ENCODE measurements at places on chromosomes 4 and X.

GRCh38 chrX:109936598-109936997 lies 66.3 kb upstream of the TMEM164 start:
- no peak for DNase-seq

DNA sequence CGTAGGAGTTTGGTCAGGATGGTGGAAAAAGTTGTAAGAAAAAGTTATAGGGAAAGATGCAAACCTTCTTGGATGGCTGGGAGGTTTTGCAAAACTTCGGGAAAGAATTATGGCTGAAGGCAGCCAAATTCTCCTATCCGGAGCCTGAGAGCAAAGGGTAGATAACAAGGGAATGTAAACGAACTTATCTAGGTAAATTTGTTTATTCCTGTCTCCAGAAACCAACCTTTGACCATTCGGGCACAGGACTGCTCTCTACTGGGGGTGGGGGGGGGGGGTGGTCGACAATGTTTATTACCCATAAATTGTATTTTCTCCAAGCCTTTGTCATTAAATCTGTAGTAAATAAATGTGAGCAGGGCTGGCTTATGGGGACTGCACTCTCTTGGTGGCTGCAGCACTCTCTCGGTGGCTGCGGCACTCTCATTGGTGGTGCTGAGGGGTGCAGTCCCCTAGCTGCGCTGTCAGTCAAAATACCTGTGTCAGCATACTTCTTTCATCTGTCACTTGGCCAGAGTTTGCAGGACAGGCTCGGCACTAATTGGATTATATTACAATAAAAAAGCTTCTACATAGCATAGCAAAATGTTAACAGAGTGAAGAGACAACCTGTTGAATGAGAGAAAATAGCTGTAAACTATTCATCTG lies 827.8 kb downstream of the SH3BGRL start:
- no peak for DNase-seq

- DNase-seq = peak; percentile 33
Measured at GRCh38 chr4:8675383-8675782, 82.8 kb downstream of the CPZ start.

DNA sequence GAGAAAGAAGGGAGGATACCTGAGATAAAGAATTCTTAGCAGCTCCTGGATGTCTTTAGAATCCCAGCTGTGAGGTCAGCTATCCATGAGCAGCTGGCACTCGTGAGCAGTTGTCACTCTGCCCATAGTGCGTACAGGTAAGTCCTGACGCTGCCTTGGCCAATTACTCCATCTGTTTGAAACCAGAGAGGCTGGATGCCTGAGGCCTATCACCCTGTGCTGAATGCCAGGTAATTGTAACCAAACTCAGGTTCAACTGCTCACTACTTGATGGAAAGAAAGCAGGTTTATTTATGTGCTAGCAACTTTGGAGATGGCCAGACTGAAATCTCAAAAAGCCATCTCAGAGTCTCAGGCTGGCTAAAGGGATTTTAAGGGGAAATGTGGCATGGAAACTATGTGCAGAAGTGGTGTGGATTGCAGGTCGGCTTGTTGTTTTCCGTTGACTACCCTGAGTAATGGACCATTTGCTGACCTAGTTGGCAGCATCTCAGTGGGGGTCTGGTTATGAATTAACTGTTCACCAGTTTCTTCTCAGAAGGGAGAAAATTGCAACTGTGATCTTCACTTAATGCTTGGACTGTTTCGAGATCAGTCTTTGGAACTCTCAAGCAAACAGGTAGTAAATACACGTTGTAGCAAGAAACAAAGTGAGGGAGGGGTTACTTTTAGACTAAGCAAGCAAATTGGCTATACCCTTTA lies 1614.0 kb upstream of the PCDH10 start:
- DNase-seq = peak; percentile 20

- peak; percentile 46 for DNase-seq
Measured at GRCh38 chr4:87543835-87544461, 14.8 kb upstream of the SPARCL1 start.

- no peak for DNase-seq
Measured at GRCh38 chrX:106170318-106170717, 2.2 kb downstream of the PWWP3B start.

DNA sequence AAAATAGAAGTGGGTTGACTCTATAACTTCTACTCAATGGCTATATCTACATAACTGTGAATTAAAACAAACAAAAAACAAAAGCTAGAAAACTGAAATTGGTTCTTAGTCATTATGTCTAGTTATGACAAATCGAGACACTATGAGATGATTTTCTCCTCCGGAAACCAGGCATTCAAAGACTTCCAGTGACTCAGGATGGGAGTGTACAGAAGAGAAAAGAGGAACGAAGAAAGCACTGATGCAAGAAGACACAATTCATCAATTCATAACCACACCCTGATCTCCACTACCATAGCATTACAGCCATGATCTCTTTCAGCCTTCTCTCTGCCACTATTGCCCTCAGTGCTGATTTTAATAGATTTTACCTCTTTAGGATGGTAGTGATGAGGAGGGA lies 253.6 kb downstream of the CBLL2 start:
- DNase-seq = no peak

- no peak for DNase-seq
Measured at GRCh38 chr4:83618991-83619645, 83.2 kb downstream of the GPAT3 start.

- DNase-seq = no peak
Measured at GRCh38 chrX:110414679-110415439, 56.2 kb downstream of the RTL9 start.

- no peak for DNase-seq
Measured at GRCh38 chrX:155086961-155087735, 15.8 kb downstream of the BRCC3 start.

- no peak for DNase-seq
Measured at GRCh38 chrX:122641826-122642225, 542.3 kb upstream of the GRIA3 start.

- DNase-seq = no peak
Measured at GRCh38 chr4:159273141-159273438, 170.2 kb downstream of the RAPGEF2 start.

GRCh38 chr4:184097241-184097605 lies 120.5 kb downstream of the ENPP6 start:
- DNase-seq = no peak

DNA sequence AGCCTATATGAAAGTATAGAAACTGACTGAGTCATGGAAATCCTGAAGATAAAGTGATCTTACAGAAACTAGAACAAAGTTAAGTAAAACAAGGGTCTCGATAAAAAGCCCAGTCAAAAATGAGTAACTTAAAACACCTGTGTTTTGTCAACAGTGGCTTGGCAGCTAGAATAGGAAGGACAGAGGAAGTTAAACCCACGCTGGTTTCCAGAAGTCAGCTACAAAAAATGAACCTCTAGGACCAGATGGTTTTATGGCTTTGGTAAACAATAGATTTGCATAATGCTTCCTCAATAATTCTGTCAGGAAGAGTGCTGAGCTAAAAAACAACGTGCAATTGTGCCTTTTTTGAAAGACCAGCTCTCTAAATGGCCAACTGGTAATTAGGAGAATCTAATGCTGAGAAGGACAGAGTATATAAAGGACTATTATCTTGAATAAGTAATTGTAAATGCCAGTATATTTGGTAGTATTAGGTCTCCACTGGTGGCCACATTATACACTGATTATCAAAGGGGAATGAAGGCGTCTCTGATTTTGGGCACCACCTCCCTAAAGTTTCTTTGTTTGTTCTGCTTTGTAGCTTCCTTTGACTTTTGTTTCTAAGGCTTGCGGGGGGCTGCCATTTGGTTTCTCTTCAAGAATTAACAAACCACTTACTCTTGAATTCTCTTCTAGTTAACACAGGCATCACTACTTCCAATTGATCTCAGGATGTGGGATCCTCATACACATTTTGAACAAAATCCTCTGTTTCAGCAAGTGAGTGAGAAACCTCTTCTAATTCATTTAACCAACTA lies 72.2 kb upstream of the PPP3CA start:
- no peak for DNase-seq

DNA sequence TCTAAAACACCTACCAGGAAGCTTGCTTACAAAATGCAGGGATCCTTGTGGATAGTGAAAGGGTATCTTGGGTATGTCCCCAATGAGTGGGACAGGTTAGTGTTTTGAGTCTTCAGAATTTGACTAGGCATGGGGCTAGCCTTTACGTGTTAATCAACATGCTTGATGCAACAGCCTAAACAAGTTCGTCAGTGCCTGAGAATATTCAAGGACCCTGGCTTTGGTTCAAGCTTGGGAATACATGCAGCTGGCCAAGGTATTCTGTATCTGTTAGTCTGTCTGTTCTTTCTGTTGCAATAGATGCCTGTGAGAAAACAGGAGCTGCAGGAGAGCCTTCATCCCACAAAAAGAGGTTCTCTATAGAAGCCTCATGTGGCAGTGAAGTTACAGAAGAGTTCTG lies 149.5 kb downstream of the CCNG2 start:
- no peak for DNase-seq

DNA sequence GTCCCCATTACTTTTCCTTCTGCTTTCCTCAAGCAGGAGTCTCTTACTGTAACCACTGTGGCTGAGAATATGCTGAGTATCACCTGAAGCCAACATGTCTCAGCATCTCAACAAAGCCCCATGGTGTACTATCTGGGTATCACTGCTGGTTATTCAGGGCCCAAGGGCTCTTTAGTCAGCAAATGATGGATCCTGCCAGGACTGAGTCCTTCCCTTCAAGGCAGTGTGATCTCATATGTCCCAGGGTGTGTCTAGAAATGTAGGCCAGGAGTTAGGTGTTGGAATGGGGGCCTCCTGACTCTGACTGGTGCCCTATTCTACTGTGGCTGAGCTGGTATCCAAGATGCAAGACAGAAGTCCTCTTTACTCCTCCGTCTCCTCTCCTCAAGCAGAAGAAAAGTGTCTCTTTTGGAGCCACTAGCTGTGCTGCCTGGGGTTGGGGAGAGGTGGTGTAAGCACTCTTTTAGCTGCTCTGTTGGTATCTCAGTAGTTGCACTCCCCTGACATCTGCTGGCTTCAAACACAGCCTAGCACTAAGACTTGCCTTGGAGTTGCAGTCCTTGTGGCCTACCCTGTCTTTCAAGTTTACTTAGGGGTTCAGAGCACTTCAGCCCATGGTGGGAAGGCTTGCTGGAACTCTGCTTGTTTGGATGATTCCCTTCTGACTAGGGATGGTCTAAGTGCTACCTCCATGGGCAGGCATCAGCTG lies 28.6 kb downstream of the OCIAD2 start:
- no peak for DNase-seq

DNA sequence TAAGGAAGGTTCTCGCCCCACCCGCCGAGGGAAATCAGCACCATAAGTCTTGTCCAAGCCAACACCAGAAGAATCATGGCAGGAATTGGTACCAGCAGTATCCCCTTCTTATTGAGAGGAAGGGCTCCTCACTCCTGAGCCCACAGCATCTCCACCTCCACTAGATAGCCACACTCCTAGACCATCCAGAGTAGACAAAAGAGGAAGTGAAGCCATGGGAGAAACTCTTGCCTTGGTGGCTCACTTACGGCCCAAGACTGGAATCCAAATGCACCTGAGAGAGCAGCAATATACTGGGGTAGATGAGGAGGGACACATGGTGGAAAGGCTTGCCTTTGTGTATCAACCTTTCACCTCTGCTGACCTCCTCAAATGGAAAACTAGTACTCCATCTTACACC lies 255.3 kb upstream of the PRKX start:
- no peak for DNase-seq

- DNase-seq = no peak
Measured at GRCh38 chr4:9811806-9812205, 30.4 kb downstream of the DRD5 start.

DNA sequence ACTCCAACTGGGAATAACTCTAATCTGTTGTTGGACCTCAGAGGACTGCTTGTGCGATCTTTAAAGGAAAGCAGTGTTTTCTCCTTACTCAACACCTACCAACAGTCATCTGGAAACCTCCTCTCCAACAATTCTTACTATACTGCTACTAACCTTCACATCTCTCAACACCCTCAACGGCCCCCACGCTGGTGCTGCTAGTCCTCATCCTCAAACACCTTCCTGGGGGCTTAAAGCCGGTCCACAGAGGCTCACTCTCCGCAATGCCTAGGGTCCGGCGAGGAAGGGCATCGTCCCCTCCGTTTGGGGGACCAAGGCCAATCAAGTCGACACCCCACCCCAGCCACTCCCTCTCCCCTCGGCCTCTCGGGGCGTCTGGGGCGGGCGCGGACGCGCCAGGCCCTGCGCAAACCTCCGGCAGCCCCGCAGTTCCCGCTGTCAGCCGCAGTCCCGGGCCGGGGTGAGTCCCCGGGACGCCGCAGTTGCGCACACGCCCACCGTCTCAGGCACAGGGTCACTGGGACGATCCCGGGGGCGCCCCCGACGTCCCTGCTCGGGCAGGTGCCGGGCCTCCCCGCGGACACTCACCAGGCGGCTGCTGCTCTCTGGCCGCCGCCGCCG lies 418 bp downstream of the TAB3 start:
- DNase-seq = peak; percentile 56

DNA sequence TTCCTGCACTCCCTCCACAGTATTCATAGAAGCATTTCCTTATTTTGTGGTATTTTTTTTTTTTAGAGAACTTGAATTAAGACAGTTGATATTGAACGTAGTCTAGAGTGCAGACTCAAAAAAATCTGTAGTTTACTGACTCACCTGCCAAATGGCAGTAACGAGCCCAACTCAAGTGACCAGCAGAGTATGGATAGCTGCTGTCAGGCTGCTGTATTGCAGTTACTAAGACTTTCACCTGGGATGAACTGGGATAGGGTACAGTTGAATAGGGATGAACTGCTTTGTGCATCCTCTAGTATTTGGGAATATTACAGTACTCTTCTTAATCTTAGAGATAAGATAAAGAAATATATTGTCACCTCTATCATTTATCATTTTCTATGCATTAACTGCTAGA lies 7.0 kb upstream of the SLC7A11 start:
- DNase-seq = no peak

GRCh38 chr4:52701207-52701606 lies 42.1 kb upstream of the USP46 start:
- DNase-seq = no peak

GRCh38 chr4:147104768-147105167 lies 159.1 kb upstream of the TTC29 start:
- DNase-seq = no peak

DNA sequence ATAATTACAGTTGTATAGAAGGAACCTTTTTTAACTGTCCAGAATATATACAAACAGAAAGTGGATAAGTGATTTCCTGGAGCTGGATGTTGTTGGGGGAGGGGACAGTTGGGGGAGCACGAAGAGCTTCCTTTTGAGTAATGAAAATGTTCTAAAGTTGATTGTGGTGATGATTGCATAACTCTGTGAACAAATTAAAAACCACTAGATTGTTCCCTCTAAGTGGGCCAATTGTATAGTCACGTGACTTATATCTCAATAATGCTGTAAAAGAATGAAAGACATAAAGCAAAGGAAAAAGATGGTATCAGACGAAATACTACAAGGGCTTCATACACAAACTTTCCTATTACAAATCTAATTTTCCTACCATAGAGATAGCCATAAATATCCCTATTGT lies 2.7 kb downstream of the CT55 start:
- DNase-seq = no peak

- no peak for DNase-seq
Measured at GRCh38 chr4:16772366-16772850, 126.0 kb downstream of the LDB2 start.

DNA sequence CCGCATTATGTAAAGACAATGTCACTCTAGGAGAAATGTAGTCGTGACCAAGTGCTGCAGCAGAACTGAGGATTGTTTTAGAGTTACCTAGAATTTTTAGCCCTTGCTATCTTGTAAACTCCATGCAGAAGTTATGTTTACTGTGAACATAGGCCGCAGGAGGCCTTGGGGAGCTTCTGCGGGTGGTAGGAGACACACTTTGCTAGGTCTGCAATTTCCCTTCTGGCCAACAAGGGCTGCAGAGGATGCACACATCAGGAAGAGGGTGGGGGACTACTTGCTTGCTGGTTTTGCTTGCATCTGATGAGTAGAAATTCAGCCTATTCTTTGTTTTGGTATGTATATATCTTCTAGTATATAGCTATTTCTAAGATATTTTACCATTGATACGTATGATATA lies 23.1 kb downstream of the BANK1 start:
- no peak for DNase-seq

Data from D341Med (cell line).